ENCODE measurements at places on chromosomes 6 and 20.

DNA sequence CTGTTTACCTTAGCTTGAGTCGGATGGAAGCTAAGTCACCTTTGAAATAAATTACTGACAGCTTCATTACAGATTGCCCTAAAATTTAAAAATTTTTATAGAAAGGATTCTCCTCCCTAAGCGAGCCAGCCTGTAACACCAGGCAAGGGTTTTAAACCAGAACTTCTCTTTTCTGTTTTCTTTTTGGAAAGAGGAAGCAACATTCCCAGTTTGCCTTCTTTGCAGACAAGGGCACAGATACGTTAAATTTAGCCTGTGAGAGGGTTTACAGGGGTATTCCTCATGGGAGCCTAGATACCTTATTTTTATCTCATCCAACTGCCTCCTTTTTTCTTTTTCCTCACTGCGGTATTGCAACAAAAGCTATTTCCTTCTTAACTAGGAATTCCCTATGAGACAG is 45.0 kb downstream of the GNAS start:
- DNase-seq: no peak

- no peak for DNase-seq
Observed at GRCh38 chr6:99093456-99094190, 145.9 kb upstream of the FBXL4 start.

DNA sequence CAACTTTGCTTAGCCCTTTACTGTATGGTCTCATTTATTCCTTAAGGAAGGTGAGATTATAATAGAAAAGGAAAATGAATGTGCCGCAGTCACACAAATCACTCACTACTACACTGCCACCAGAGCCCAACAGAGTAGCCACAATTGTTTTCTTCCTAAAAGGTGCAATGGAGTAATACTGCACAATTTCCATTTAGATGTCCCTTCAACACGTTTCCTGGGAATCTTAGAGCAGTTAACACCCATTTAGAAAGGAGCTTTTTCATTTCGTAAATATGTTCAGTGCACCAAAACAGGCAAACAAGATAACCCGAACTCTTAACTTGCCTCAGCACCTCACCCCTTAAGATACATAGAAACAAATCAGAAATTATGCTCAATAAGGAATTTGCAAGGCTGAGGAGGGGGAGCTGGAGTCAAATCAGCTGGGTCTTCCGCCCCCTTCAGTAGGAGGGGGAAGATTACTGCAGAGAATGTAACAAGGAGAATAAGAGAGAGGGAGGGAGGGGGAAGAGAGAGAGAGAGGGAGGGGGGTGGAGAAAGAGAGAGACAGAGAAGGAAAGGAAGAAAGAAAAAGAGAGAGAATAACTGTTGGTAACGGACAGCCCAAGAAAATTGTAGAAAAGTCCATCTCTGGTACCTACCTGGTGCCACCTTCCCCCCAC is 155.5 kb downstream of the BCAS1 start:
- no peak for DNase-seq

GRCh38 chr6:169370054-169370453 is 116.4 kb upstream of the THBS2 start:
- DNase-seq: no peak

GRCh38 chr20:39935901-39936300 is 753.1 kb downstream of the MAFB start:
- DNase-seq: no peak

DNA sequence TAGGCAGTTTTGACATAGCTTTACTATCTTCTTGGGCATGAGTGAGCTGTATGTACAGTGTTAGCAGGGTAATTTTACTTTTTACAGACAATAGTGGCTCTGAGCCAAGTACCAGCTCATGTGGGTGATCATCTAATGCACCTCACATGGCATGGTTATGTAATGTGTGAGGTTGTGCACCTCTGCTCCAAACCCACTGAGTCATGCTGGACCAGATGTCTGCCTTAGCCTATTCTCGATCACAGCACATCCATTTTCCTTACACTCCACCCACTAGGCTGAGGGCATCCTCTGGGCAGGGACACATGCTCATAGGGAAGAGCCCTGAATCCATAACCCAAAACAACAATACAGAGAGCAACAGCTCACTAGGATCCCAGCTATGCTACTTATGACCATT is 71.6 kb upstream of the FBXL4 start:
- no peak for DNase-seq

DNA sequence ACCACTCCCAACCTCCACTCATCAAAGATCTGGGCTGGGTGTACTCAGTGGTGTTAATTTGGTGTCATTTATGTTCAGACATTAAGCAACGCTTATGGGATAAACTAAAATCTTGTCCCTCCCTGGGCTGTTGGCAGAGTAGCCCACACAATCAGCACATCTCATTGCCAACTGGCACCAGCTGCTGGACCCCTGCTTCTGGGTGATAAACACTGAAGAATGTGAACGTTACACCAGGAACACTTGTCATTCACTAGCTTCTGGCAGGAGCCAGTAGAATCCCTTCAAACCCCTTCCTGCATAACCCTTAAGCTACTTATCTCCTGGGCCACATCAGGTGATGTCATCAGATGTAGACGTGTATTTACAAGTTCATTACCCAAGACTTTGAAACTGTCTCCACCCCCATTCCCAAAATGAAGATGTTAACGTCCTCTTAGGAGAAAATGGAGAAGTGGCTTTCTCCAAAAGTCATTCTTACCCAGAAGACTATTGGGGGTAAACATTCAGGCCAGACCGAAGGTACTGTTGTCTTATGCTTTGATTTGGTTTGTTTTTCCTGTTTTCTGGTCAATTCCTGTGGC is 107.8 kb upstream of the CD93 start:
- DNase-seq: no peak

Measured in Calu3 (cell line).